B cell (primary cell): ENCODE measurements at places on chromosomes 2 and 18.
A peak's percentile ranks its signal among the peaks of the same experiment; 100 is the strongest.

- DNase-seq: no peak
Measured at GRCh38 chr18:2114289-2114688, 457.0 kb downstream of the METTL4 start.

- DNase-seq: no peak
Measured at GRCh38 chr2:55106148-55106547, 55.9 kb upstream of the RTN4 start.

DNA sequence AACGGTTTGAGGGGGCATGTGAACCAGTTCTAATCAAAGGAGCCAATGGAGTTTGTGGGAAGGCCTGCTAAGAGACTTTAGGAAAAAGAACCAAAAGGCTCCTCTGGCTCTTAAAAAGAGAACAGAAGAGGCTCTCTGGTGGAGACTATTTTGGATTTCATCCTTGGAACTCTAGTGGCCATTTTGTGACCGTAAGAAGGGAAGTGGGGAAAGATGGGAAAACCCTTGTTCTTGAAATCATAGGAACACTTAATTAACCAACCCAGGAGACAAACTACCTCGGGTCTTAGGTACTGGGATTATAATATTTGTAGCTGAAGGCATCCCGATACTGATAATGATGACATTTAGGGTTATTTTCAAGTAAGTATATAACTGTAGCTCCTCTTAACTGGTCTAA lies 125.3 kb upstream of the SP3 start:
- DNase-seq: no peak

GRCh38 chr18:53819671-53820070 lies 404.8 kb downstream of the MBD2 start:
- DNase-seq: no peak

- no peak for DNase-seq
Measured at GRCh38 chr2:239182981-239183791, 217.6 kb downstream of the HDAC4 start.

- DNase-seq: no peak
Measured at GRCh38 chr2:46447649-46448048, 31.7 kb upstream of the TMEM247 start.

DNA sequence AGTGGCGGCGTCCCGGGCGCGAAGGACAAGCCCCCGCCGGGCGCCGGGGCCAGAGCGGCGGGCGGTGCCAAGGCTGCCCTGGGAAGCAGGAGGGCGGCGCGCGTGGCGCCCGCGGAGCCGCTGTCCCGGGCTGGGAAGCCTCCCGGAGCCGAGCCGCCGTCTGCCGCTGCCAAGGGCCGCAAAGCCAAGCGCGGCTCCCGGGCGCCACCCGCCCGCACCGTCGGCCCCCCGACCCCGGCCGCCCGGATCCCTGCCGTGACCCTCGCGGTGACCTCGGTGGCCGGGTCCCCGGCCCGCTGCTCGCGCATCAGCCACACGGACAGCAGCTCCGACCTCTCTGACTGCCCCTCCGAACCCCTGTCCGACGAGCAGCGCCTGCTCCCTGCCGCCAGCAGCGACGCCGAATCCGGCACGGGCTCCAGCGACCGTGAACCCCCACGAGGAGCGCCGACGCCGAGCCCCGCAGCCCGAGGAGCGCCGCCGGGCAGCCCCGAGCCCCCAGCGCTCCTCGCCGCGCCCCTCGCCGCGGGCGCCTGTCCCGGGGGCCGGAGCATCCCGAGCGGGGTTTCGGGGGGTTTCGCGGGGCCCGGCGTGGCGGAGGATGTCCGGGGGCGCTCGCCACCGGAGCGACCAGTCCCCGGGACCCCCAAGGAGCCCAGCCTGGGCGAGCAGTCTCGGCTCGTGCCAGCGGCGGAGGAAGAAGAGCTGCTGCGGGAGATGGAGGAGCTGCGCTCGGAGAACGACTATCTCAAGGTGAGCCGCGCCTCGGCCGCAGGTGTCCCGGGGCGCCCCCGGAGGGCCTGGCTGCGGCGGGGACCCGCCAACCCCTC lies 820 bp downstream of the MTCL1 start:
- DNase-seq: peak; percentile 60

- DNase-seq: no peak
Measured at GRCh38 chr2:195312662-195313061, 344.4 kb upstream of the SLC39A10 start.

- DNase-seq: no peak
Measured at GRCh38 chr2:8004250-8004681, 677.6 kb upstream of the ID2 start.

DNA sequence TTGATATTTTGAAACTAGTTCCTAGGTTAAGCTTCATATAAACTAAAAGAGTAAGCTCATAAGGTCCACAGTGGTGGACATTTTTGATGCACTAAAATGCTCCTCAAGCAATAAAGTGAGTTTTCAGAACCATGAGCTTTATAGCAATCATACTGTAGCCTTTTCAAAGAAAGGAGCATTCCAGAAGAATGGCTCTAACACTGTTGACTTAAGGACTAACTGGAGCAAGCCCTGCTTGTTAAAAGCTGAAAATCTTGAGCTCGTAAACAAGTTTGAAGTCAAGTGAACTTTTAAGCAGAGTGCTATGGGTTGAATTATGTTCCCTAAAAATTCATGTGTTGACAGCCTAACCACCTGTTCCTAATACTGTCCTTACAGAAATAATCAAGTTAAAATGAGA lies 38.0 kb downstream of the KYNU start:
- no peak for DNase-seq

DNA sequence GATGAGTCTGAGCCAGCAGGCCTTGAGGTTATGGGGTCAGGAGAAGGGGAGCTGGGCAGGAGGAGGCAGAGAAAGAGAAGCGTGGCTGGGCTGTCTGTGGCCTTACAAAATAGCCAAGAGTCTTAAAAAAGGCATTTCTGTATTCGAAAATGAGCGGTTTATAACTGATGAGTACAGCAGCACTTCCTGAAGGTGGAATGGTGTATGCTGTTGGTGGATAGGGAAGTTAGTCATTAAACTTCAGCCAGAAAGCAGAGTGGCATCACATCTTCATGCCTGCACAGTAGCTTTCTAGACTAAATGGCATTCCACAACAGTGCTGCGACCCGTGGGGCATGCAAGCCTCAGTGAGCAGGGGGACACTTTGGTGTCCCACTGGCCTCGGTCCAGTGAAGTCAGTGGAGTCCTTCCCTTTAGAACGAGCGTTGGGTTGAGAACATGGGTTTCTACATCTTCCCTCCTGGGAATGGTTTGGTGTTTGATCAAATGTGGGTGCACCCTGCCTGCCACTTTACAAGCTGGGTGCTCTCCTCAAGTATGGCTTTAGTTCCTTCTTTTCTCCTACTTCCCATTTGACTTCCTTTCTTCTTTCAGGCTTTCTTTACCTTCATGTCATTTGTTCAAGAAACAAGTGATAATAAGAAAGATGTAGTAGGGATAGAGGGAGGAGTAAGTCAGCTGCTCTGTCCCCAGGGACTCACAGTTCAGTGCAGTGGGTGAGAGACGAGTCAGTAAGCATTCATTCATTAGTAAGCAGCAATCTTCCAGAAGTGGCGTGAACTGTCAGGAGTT lies 96.3 kb downstream of the ARMC9 start:
- DNase-seq: peak; percentile 23

DNA sequence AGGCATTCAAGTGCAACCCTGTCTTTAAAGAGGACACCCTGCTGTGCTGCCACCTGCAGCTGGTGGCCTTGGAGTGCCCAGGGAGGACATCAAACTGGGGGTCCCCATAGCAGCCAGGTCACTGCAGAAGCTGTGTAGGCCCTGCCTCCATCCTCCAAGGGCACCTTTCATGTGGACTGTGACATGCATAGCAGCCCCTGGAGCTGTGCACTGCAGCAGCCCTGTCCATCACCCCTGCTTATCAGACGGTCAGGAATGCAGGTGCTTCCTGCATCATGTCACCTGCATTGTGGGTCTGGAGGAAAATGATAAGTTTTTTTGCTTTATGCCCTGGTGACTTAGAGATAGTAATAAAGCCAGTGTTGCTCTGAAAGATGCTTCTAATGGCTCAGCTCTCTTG lies 155.7 kb downstream of the DYSF start:
- no peak for DNase-seq

- no peak for DNase-seq
Measured at GRCh38 chr2:201008296-201008829, 44.9 kb upstream of the ORC2 start.

DNA sequence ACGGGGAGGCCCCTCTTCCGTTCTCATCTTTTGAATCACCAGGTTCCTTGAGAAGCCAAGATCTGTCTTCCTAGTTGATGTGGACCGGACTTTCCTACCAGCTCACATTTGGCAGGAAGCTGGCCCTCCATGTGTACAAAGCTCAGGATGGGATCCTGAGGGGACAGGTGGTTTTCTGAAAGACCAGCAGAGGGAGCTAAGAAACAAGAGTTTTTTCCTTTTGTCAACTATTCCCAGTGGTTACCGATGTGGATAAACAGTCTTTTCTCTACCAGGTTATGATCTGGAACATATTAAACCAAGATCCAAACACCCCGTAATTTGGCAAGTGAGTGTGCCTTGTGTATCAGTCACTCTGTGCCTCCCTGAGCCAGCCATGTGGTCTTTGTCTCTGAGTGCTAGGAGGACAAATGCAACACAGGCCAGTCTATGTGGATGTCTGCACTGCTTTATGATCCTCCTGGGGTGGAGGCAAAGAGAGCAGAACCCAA lies 25.1 kb upstream of the ARHGAP25 start:
- peak; percentile 67 for DNase-seq

GRCh38 chr2:147945660-147946059 lies 74.9 kb downstream of the ORC4 start:
- no peak for DNase-seq

DNA sequence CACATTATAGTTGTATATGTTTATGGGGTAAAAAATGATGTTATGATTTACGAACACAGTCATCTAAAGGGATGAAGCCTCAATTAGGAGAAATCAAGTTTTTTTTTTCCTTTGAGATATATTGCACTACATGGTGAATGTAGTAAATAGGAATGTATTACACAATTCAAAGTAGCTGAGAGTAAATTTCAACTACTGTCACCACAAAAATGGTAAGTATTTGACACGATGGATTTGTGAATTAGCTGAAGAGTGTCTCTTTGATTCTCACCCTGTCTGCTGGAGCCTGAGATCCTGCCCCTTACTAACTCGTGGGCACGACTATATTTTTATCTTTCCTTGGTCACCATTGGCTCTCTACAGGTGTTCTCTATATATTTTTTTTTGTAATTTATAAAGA lies 540.4 kb upstream of the DSEL start:
- no peak for DNase-seq

GRCh38 chr18:70046207-70046606 lies 98.5 kb upstream of the CD226 start:
- DNase-seq: no peak

DNA sequence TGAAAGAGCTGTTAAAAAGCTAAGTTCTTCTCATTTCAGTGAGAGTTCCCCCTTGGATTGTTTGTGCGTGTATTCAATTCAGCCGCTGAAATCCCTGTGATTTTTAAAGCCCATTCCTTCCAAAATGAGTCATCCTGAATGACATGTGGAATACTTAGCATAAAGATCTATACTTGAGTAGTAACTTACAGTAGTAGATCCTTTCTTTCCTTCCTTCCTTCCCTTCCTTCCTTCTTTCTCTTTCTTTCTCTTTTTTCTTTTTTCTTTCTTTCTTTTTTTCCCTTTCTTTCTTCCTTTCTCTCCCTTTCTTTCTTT lies 18.2 kb upstream of the SOX11 start:
- no peak for DNase-seq

- no peak for DNase-seq
Measured at GRCh38 chr2:53942280-53942679, 28.5 kb downstream of the PSME4 start.

DNA sequence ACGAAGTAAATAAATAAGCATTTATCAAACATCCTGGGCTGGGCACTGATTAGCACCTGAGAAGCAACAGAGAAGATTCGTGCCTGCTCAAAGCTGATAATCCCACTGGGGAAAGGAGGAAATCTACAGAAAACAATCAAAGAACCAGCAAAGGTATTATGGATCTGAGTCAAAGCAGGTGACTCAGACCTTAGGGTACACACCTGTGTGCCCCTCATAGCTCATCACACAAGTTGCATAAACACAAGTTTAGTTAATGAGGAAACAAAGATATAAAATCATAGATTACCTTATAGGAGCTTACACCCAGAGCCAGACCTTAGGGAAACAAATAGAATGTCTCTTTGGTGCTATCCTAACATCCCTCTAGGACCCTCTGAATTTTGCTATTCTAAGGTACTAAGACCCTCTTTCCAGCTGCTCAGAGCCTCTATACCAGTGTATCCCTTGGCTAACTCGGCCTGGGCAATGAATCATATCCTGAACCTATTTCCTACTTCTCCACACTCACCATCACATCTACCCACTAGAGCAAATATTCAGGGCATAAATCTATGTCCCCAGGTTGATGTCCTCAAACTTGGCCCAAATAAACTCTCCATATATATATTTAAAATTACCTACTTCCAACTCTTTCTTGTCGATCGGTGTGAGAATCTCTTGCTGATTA lies 19.3 kb upstream of the CTIF start:
- DNase-seq: no peak

DNA sequence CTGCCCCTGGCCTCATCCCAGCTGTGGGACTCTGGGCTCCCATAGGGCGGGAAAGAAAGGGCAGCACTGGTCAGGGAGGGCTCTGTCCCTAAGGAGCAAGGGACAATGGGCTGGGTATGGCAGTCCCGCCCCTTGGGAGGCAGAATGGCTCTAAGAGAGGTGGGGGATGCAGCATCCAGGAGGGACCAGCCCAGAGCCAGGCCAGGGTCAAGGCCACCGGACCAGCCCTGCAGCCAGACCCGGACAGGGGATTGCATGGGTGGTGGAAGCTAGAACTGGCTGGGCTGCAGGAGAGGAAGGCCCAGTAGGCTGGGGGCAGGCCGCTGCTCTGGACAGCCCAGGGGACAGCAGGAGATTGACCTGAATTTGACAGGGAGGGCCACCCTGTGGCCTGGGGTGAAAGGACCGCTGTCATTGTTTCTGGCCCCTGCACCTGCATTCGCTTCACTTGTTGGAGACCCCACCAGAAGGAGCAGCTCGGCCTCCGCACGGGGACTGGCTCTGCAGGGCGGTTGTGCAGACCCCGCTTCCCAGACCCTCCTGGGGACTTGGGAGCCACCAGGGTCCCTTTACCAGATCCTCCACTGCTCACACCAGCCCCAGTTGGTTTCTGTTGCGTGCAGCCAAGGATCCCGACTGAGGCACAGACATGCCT lies 14.6 kb downstream of the RAMP1 start:
- DNase-seq: no peak

GRCh38 chr2:39874236-39874635 lies 95.2 kb upstream of the THUMPD2 start:
- no peak for DNase-seq

GRCh38 chr2:170525566-170525900 lies 189.6 kb upstream of the SP5 start:
- no peak for DNase-seq

DNA sequence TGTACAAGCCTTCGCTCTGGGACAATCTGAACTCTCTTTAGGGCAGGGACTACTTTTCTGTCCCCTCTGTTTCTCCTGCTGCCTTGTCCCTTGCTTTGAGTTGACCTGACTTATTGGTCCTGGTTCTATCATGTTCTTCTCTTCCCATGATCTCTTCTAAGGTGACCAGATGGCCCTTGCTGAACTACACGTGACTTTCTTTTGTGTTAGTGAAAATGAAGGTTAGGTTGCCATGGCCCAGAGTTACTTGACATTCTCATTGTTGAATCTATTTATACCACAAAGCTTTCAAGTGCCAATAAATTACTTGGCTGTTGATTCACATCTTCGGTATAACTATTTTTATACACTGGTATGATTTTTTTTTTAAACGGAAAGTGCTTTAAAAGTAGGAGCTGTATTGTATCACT lies 24.4 kb downstream of the MRPL33 start:
- no peak for DNase-seq

GRCh38 chr18:66013969-66014368 lies 263.2 kb downstream of the CDH7 start:
- no peak for DNase-seq
